Iris pigment epithelial cell (primary cell): ENCODE measurements at places on chromosomes 4 and X.

DNA sequence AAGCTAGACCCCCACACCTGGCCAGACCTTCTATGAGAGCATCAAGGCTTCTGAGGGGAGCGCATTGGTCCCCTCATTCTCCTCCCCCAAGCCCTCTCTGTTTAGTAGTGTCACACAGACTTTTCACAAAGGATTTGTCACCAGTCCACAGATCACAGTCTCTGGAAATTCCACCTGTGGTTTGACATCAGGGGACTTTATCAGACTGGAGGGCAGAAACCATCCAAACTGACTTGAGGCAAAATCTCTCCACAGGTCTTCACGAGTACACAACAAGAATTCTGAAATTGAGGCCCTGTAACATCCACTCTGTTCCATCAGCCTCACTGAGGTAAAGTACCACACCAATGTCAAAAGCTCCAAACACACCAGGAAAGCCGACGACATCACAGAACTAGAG, 112.5 kb downstream of the SH3KBP1 start:
- no peak for DNase-seq

- peak; percentile 79 for DNase-seq
Observed at GRCh38 chrX:107000013-107000515, at the start of gene MORC4. Gene MORC4 (minus strand): TSS chrX:107000212. CDS start chrX:106999969, 243 bp downstream.

DNA sequence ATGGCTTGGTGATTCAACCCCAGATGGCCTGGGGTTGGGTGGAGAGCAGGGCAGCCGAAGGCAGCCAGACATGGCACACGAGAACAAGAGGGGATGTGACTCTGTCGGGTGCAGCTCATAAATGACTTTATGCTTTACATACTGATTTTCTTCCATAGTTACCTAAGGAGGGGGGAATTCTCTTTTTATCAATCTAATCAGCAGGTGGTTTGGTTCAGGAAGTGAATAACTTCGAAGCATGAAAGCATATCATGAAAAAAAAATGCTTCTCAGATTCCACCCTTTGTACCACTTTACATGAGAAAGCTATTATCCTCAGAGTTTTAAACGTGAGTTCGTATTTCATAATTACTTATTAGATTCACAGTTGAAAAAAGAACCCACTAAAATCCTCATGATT, 908.9 kb upstream of the LCORL start:
- no peak for DNase-seq

- no peak for DNase-seq
Observed at GRCh38 chrX:45592101-45592500, 391.4 kb upstream of the DIPK2B start.

- no peak for DNase-seq
Observed at GRCh38 chrX:115229337-115230003, 4.4 kb downstream of the LRCH2 start.

DNA sequence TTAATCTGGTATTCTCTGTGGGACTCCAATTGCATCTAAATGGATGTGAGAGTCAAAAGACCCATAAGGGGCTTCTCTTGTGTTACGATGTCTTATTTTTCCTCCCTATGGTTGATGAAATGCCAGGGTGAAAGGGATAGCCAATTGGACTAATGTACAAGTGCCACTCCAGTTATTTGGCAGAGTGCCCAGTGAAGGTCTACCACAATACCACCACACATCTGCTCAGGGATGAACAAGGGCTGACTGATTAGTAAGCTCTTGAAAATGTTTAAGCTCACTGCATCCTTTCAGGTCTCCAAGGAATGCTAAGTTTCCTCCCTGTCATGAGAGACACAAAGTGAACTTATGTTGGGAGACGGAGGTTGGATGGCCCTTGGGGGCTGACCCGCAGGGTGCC, 57.8 kb downstream of the HEPH start:
- DNase-seq, result no peak

GRCh38 chr4:81747242-81747930, 275.7 kb upstream of the RASGEF1B start:
- no peak for DNase-seq

GRCh38 chr4:25976780-25977179, 62.8 kb downstream of the SMIM20 start:
- DNase-seq, result no peak

GRCh38 chr4:165621983-165622382, 243.2 kb downstream of the CPE start:
- no peak for DNase-seq

GRCh38 chrX:129565046-129565650, 25.1 kb downstream of the OCRL start:
- DNase-seq, result peak; percentile 40

DNA sequence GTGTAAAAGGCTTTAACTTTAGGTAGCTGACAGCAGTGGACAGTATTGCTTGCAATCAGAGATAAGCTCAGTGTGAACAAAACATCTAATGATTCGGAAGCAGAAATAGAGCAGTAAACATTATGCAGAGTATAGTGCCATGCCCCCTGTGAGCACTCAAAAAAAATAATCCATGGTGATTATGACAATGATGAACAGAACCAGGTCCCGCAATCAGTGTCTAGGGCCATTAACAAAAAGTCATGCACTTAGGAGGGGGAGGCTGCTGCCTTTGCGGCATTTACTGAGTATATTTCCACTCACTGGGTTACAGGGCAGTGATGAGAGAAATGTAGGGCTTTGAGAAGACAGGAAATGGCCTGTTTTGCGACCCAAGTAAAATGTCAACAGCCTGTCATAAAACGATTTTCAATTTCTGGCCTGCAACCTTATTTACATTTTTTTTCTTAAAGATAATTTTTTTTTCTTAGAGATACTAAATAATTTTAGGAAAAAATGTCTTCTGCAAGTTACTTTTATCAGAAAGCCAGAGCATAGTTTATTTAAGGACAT, 27.3 kb upstream of the NEIL3 start:
- DNase-seq, result no peak
